ENCODE measurements at places on chromosomes 3 and 15.

- DNase-seq: no peak
These were observed 480.9 kb downstream of the ROBO1 start for GRCh38 chr3:79286882-79287281.

DNA sequence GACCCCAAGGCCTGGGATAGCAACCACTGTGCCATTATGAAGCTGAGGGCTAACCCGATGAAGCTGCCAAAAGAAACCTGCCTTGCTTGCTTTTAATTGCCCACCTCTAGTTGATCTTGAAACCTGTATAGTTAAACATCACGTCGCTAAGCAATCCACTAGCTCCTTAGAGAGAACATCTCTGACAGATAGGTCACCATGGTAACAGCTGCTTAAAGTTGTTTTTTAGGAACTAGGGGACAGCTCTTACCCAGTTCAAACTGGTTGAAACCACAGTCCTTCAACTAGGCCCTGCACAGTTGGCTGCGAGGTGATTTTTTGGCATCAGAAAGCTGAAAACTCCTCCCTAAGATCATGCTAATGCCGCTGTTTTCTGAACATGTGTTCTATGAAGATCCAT is 135.7 kb downstream of the EBLN2 start:
- DNase-seq: no peak

- DNase-seq: no peak
These were observed 1.3 kb upstream of the MEF2A start for GRCh38 chr15:99564221-99565048.

- DNase-seq: no peak
These were observed 44.4 kb downstream of the EPHB1 start for GRCh38 chr3:134839422-134839821.

DNA sequence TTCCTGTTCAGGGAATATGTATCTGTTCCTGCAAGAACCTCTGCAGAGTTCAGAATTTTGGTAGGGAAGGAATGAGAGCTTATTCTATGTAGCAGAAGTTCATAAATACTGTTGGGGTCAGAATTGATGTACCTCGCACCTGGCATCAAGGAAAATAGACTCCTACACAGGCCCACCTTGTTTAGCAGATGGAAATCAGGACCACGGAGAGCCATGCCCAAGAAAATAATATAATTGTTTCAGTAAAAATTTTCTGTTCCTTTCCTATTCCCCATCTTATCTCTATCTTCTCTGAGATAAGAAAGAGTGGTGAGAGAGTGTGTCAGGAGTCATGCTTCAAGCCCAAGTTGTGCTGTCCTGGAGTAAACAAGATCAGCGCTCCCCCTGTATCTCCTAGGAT is 404.7 kb upstream of the UBE2E2 start:
- DNase-seq: no peak

All from coronary artery (tissue), 2 donors.